Left ventricle myocardium superior (tissue), 1 donor: ENCODE measurements at places on chromosomes 5 and 9. TPM values are rescaled to one million over a fixed set of nuclear protein-coding genes. Genes with fewer than 3 reads are reported as not detected.

Gene CATSPER3
- 0.74 TPM for total RNA-seq

DNA sequence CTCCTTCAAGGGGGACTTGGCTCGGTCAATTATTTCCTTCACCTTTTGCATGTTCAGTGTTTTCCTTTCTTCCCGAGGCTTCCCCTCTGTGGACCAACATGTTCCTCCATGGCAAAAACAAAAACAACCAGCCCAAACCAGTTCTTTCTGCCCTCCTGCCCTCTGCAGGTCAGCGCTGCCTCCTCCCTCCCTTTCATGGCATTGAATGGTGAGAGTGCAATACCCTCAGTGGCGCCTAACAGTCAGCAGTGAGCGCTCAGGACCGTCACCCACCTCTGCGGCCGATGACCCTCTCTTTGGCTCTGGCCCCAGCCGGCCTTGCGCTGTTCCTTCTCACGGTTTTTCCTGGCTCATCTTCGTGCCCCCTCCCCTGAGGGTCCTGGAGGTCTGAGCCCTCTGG, 34.4 kb upstream of the GNE start:
- no peak for DNase-seq

DNA sequence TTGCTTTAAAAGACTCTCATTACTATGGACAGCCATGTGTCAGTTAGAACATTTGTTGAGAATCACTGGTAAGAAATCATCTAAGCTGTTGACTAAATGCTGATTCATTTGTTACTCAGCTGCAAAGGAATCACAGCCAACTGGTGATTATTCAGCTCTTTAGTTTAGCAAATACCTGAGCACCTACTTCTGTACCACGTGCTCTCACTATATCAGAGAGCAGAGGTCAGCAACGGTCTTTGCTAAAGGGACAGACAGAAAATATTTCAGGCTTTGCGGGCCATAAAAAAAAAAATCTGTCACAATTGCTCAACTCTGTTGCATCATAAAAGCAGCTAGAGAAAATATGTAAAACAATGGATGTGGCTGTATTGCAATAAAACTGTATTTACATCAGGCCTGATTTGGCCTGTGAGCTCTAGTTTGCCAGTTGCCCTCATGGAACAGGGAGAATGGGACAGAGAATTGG, 377.6 kb downstream of the DNAH5 start:
- DNase-seq, result no peak

- peak; percentile 56 for DNase-seq
Observed at GRCh38 chr5:139745132-139745799, 50.3 kb upstream of the PSD2 start.

Gene PKN3
- total RNA-seq, result 5.9 TPM

Gene LCN15
- 0.59 TPM for total RNA-seq

Gene CXCL14
- total RNA-seq, result 1.3 TPM

- no peak for DNase-seq
Observed at GRCh38 chr5:143376911-143377813, 26.3 kb downstream of the NR3C1 start.

DNA sequence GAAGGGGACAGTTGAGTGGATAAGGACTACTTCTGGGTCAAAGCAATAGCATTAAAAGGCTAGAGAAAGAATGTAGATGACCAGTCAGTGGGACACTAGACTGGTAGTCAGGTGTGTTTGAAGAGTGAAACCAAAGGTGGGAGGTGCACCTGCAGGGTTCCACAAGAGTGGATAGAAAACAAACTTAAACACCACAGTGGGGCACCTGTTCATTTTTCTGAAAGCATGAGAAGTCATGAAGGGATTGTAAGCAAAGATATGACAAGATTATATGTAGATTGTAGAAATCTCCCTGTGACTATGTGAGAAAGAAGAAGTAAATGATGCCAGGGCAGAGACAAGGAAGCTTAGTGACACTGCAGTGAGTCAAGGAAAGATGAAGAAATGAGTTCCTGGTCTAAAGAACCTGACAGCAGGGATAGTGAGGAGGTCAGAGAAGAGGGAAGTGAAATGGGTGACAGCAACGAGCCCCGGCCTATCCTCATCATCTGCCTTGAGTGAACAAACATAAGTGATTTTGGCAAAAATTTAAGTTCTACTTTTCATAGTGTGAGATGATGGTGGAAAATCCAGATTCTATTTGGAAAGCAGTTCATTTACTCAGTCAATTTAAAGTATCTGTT, 296.9 kb downstream of the TLE4 start:
- no peak for DNase-seq

DNA sequence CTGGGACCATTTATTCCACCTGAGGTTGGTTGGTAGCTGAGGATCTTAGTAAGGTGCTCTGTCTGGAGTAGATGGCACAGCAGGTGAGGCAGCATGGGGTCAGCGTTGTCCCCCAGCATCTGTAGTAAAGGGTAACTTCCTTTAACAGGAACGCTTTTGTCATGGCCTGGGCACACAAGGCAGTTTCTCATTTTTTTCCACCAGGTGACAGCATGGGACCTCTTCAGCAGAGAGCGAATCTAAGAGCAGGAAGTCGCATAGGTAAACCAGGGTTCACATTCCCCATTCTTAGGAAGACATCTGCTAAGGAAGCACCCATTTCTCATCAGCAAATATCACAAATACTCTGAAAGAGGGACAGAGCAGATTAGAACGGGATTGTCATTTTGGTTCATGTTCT, 56.5 kb downstream of the GPR107 start:
- no peak for DNase-seq

DNA sequence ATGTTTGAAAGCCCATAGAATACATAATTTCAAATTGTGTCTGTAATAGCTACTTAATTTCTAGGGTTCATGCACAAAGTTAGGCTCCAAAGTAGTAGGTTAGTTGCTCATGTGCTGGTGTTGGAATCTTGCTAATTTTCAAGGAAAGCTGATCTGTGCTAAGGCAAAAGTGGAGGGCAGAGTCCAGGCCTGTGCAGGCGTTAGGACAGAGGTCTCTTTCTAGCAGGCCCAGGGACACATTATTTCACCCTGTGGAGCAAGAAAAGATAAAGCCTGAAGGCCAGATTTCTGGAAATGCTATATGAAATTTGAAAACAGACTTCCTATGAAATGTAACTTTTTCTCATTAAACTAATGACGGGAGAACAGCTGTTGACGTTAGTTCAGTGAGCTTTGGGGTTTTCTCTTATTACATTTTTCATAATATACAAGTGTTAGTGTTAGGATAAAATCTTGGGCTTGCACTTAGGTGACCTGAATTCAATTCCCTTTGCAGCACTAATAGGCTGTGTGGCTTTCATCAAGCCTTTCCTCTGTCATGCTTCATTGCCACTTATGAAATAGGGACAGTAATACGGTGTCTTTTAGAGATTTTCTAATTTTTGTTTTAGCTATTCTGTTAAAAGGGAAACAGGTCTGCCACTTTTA, 196.7 kb upstream of the HAPLN1 start:
- no peak for DNase-seq

DNA sequence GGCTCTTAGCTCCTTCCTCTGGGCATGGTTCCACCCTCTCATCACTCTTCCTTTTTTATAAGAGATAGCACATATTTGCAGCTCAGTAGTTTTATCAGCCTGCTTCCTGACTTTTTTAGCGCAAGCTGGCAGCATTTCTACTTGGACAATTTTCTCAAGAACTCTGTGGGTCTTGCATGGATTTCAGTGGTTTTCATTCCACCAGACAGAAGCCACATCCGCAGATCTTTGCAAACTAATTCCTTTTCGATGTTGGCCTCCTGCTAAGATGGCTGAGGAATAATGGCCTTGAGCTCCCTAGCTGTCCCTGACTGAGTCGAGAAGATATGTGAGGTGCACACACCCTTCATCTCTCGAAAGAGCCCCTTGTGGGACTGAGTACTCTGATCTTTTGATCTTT, 49.5 kb downstream of the GALNT12 start:
- no peak for DNase-seq

Gene MARCOL
- total RNA-seq, result not detected

- DNase-seq, result peak; percentile 49
Observed at GRCh38 chr5:168076561-168076991, 214.9 kb upstream of the WWC1 start.
